ENCODE measurements at places on chromosomes 5 and 9. TPM values are rescaled to one million over a fixed set of nuclear protein-coding genes. Genes with fewer than 3 reads are reported as not detected.

The GZMA gene
- polyA plus RNA-seq, result 1.3 TPM

DNA sequence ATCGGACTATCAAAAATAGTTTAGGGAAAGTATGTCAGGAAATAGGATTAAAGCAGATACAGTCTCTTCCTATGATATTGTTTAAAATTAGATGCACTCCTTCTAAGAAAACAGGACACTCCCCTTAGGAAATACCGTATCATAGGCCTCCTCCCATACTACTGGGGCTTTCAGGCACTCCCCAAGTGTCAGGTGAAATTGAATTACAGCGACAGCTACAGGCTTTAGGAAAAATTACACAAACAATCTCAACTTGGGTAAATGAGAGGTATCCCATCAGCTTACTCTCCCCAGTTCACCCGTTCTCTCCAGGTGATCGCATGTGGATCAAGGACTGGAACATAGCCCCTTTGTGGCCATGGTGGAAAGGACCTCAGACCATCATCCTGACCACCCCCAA lies 110.4 kb upstream of the EPB41L4A start:
- DNase-seq, result no peak

The GABRA6 gene
- polyA plus RNA-seq, result not detected

DNA sequence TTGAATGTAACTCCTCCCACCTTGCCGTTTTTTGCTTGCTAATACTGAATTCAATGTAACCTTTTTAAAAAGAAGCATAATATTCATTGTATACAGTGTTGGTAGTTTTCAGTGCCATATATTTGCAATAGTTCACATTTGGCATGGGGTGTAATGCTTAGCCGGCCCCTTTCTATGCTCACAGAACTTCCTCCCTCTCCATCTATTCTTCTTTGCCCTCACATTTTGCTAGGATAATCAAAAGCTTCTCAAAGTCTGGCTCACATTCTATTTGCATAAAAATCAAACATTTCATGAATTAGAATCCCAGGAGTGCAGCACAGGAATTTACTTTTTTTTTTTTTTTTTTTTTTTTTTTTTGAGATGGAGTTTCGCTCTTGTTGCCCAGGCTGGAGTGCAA lies 226.3 kb upstream of the MPDZ start:
- no peak for DNase-seq

DNA sequence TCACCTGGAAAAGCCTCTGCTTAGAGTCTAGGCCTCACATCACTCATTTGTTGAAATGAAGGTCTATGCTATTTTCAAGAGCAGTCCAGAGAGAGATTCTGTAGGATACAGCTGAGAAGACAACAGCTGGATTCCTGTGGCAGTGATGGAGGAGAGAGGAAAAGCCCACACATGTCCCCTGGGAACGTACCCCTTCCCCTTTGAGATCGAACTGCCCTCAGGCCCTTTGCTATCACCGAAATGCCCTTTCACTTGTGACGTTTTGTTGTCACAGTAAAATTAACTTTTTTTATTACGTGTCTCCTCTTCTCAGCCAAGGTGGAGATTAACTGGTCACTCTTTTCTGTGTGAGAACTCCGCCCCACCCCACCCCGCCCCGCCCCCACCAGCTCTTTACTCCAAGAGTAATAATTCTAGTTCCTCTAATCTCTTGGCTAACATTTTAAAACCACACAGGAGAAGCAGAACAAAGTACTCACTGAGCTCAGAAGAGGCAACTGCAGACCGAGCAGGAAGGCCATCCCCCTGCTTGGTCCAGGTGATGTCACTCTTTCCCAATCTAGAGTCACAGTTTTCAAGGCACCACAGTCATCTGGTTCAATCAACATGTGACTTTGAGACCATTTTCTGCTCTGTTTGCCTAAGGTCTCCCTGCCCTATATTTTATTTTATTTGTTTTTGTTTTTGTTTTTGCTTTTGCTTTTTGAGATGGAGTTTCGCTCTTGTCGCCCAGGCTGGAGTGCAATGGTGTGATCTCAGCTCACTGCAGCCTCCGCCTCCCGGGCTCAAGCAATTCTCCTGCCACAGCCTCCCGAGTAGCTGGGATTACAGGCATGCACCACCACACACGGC lies 105.6 kb downstream of the SUSD1 start:
- no peak for DNase-seq

- DNase-seq, result no peak
Observed at GRCh38 chr9:107169796-107170195, 113.3 kb upstream of the RAD23B start.

- DNase-seq, result no peak
Observed at GRCh38 chr9:115556432-115556831, 438.5 kb upstream of the TNC start.

GRCh38 chr9:35158501-35159280 lies 3.1 kb upstream of the UNC13B start:
- DNase-seq, result no peak

GRCh38 chr5:148963664-148964063 lies 99.2 kb downstream of the SH3TC2 start:
- peak; percentile 54 for DNase-seq

- no peak for DNase-seq
Observed at GRCh38 chr9:126401107-126401506, 74.5 kb downstream of the MVB12B start.

Data from muscle of leg (tissue), 16 donors.